GM04503 (cell line): ENCODE measurements at places on chromosomes 4 and X.

DNA sequence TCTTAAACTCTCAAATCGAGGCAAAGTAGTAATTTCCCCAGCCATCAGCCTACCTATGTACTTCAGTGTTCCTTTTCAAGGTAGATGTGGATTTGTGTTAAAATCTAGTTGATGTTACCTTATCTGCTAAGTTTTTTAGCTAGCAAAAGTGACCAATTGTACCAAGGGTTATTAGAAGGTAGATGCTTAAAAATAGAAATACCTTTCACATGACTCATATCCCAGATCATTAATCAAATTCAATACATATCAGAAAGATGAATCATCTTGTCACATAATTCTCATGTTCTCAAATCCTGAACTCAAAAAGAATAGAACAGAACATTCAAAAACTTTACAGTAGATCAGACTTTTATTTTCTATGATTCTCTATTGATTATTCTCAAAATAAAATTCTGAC is 3.5 kb downstream of the ENAM start:
- no peak for DNase-seq

DNA sequence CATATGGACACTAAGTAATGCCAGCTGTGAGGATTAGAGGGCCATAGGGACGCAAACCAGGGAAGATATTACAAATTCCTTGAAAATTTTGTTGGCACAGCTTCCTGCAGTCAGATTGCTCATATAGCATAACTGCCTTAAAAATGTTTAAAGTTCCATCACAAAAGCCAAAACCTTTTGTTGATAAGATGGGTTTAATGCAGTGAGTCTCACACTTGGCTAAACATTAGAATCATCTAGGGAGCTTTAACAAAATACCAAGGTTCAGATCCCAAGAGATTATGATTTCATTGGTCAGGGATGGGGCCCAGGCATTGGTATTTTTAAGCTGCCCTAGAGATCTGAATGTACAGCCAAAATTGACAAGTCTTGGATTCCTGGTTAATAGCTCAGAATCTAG is 376.5 kb upstream of the MAD2L1 start:
- DNase-seq = peak; percentile 8

GRCh38 chr4:175424111-175424510 is 388.0 kb downstream of the GPM6A start:
- DNase-seq = no peak

DNA sequence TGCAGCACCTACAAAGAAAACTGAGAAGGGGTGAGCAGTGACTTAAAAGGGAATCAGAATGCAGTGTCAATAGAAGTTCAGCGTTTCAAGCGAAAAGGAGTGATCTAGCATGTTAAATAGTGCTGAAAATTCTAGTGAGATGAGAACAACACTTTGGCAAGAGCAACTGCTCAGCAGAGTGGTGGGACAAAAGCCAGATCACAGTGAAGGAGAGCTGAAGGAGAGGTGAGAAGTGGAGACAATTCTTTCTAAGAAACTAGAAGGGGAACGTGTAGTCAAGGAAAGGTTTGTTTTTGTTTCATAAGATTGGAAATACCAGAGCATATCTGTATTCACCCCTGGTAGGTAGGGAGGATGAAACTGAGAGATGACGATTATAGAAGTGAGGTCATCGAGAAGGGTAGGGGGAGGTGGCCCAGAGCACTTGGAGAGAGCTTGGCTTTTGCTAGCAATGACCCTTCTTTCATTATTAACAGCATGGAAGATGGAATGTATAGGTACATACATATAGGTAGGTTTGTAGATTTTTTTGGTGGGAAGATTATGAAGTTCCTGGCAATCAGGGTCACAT is 33.7 kb downstream of the SRPX2 start:
- DNase-seq = no peak

GRCh38 chr4:24453951-24454350 is 130.4 kb downstream of the DHX15 start:
- no peak for DNase-seq

DNA sequence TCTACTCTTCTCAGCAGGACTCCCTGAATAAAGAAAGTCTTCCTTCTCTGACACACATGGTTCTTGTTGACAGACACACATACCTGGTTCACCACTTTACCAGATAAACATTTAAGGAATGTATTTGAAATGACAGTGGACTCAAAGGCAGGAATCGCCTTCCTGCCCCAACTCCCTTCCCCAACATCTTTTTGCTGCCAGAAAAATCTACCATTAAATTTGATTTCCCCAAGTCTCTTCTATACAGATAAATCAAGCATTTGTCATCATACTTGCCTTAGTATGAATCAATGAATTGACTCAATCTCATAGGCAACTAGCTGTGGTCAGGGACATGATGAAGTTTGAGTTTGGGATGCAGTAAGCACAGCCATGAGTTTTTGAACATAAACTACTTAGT is 23.3 kb upstream of the ANXA5 start:
- peak; percentile 70 for DNase-seq

- no peak for DNase-seq
These were observed 22.7 kb downstream of the NSG1 start for GRCh38 chr4:4409416-4410115.

DNA sequence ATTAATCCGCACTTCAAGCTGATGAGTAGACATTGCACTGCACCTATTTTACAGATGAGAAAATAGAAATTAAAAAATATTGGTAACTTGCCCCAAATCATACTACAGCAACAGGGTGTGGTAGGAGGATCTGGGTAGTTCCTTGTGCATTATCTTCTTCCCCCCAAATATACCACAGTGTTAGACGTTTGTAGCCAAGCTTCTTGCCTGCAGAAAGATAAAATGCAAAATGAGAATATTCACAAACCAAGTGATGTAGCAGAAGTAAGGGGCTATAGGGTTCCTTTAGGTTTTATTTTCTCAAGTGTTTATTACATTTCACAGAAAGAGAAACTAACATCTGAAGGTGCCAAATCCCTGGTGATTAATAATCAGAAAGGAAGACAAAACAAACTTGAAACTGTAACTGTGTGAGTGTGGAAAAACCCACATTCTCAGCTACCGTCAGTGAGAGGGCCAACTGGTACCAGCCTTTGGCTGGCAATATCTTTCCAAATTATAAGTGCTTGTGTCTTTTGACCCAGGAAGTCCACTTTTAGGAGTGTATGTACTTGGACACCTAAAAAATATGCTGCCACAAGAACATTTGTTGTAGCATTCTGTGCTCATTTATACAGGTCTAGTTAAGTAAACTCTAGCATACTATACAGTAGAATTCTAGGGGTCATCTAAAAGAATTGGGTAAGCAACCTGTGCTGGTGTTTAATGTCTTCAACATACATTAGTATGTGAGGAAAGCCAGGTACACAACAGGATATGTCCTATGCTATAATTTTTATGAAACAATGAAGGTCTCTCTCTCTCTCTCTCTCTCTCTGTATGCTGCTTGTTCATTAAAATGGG is 6.7 kb upstream of the CD38 start:
- DNase-seq = no peak

DNA sequence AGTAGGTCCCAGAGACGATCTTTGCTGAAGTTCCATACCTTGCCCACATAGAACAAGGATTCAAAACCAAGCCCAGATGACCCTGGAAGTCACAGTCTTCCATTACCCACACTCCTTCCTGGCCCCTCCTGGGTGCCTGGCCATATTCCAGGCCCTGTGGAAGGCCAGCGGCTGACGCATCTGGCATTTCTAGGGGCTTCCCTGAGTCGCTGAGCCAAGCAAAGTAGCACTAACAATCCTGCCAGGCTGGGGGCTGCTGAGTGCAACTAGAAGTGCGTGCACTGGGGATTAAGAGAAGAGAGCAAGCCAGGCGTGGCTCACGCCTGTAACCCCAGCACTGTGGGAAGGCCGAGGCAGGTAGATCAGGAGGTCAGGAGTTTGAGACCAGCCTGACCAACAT is 175.2 kb upstream of the CPEB2 start:
- DNase-seq = no peak

GRCh38 chrX:138648568-138648967 is 62.9 kb downstream of the FGF13 start:
- DNase-seq = no peak

GRCh38 chr4:182975806-182976205 is 58.6 kb upstream of the DCTD start:
- peak; percentile 54 for DNase-seq

DNA sequence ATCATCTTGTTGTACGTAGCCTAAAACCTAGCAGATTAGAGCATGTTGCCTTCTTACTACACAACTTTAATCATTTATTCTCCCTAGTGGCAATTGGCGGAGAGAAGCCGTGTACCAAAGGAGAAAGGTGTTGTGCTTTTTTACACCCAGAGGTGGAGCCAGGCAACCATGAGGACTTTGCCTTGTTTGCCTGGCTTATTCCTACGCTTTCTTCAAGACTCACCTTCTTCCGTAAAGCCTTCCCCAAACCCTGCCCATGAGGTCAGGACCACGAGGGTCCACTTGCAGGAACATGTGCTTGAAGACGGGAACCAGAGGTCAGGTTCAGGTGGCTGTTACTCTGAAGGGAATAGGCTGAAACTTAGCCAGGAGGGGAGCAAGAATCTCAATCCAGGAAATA is 290.5 kb downstream of the RAB28 start:
- no peak for DNase-seq

DNA sequence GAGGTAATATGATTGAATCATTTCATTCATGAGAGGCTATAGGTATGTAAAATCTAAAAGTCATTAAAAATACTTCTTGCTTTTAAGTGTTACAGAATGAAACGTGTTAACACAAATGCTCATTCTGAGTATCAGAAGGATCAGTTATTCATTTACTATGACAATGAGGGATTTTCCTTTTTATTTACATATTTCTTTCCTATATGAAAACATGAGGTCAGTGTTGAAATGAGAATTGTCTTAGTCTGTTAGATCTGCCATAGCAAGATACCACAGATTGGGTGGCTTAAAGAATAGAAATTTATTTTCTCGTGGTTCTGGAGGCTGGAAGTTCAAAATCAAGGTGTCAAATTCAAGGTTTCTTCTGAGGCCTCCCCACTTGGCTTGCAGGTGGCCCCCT is 181.2 kb downstream of the ARHGAP10 start:
- no peak for DNase-seq

- DNase-seq = no peak
These were observed 208.2 kb downstream of the APBB2 start for GRCh38 chr4:41006141-41006540.

DNA sequence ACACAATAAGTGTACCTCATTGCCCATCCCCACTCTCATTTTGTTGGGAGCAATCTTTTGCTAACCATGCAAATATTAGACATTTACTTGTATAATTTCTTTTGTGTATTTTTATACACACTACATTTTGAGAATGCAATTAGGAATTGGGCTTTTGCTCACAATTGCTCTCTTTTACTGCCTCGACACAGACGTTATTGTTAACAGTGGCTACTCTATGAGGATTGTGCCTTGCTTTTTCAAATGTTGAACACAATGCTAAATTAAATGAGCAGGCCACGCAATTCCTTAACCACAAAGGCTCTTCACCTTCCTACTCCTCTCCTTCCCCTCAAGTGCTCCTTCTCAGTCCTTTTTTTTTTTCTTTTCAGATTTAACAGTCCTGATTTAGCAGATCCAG is 42.8 kb upstream of the HPF1 start:
- no peak for DNase-seq

GRCh38 chrX:7219153-7219705 is 71.3 kb upstream of the PUDP start:
- no peak for DNase-seq

- no peak for DNase-seq
These were observed 35.1 kb downstream of the ATG4A start for GRCh38 chrX:108126661-108127060.

DNA sequence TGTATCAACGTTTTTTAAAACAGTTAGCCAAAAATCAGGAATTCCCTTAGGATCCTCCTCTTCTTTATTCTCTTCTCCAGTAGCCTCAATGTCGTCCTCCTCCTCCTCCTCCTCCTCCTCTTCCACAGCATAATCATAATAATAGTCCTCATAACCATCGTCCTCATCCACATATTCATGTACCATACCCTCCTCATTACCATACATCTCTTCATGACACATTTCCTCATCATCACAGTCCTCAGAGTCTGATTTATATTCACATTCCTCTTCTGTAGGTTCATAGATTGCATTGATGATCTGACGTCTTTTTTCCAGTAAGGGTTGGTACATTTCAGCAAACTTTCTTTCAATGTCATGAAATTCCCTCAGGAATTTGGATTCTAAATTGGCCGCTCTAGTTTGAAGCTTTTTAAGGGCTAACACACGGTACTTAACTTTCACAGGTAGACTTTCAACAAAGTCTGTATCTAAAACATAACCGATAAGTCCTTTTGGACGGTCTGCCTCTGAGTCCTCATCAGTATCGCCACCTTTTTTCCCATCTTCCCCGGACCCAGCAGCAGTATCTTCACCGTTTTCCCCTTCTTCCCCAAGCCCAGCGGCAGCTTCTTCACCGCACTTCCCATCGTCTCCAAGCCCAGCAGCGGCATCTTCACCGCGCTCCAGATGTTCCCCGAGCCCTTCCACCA is 771 bp downstream of the NAP1L2 start:
- DNase-seq = no peak

DNA sequence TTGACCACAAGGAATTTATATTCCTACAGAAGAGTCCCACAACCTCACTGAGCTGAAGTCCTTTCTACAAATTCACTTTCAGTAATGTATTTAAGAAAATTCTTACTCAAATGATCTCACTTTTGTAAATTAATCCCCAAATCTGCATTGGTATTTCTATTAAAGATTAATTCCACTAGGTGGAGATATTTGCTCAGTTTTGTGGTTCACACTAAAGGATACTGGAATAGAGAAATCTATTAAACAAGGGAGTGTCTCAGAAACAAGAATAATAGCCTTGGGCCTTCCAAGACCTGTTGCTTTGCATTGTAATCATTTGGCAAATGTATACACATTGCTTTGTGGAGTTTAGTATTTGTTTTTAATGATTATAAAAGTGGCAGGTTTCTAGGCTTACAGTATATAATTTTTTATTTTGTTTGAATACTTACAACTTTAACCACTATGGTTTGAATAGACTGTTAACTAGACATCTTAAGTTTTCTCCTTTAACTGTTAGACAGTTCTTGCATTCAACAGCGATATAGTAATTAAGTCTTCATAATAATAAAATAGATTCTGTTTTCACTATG is 25.9 kb downstream of the CFAP299 start:
- DNase-seq = no peak

DNA sequence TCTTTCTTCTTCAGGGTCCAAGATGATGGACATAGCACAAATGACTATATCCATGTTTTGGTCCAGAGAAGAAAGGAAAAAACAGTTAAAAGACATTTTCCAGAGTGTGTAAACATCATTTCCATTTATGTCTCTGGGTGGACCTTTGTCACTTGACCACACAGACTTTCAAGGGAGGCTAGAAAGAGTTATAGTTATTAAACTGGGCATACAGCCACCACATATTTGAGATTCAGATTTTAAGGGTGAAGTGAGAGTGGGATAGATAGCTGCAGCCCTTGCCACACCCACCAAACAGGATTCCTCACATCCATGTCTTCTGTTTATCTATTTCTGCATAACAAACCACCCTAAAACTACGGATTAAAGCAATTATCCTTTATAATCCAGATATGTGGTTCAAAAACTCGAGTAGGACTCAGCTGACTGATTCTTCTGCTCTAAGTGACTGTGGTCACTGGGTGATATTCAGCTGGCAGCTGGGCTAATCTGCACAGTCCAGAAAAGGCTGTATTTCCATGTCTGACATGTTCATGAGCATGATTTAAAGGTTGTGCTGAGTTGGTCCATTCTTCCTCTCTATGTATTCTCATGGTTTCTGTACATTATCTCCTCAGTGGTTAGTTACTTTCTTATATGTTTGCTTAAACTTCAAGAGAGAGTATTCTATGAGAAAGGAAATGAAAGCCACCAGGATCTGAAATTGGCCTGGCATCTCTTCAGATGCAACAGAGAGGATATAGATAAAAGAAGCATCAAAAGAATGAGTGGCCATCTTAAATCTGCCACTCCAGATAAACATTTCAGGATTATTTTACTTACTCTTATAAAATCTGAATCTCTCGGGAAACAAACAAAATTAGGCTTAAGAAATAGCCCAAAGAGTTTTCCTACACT is 459.8 kb upstream of the CTSO start:
- no peak for DNase-seq
